ENCODE measurements at places on chromosomes 7 and 10.

DNA sequence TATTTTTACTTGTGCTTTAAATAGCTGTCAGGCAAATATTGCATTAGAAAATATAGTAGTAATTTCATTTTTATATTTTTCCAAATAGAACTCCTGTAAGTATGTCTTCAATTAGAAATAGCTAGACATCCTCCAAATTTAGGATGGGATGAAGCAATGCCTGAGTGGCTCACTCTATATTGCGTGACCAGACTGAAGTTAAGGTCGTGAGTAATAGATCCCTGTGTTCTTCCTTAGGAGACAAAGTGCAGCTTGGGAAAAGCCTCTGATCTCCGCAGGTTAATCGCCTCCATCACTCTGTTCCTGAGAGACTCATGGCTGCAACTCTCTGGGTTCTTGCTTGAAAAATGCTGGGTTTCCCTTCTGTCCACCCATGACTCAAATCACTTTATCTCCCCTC lies 484.8 kb upstream of the ANKRD30A start:
- no peak for DNase-seq

- DNase-seq = no peak
Measured at GRCh38 chr10:49620841-49621378, 7.1 kb downstream of the CHAT start.

DNA sequence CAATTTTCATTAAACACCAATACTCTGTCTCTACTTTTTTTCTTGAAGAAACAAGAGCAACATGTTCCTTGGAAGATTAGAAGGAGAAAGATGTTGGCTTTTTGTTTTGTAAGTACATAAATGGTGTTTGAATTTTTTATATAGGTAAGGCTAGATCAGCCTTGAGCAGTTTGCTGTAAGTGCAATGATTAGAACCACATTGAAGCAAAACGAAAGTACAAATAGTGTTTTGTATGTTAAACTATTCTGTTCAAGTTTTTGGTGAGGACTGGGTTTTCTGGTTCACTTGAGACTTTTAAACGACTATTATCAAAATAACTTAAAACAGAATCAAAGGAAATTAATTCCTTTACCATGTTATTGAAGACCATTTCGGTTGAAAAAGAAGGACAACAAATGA lies 162.9 kb upstream of the NRP1 start:
- no peak for DNase-seq

DNA sequence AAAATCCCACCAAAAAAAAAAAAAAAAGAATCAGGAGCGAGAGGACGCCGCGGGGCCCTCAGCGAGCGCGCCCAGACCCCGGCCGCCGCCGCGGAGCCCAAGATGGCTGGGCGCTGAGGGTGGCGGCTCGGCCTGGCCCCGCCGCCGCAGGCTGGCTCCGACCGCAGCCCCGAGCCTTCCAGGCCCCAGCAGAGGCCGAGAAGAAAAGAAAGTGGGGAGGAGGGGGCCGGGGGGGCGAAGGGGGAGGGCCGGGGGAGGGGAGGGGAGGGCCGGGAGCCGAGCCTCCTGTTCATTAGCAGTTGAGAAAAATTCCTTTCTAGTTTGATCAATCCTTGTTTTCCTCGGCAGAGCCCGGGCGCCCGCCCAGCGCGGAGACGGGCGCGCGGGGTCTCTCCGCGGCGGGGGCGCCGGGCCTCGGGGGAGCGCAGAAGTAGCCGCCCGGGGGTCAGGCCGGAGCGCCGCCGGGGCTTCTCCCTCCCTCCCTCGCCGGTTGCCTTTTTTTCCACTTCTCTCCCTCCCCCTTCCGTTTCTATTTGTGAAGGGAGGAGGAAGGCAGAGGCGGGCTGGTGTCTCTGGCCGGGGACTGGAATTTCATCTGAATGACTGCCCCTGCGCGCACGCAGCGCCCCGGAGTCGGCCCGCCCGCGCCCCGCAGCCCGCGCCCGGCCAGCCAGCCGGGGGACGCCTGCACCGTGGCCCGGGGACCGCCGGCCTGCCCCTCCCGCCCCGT lies 778 bp upstream of the TRIM8 start:
- DNase-seq = peak; percentile 57

DNA sequence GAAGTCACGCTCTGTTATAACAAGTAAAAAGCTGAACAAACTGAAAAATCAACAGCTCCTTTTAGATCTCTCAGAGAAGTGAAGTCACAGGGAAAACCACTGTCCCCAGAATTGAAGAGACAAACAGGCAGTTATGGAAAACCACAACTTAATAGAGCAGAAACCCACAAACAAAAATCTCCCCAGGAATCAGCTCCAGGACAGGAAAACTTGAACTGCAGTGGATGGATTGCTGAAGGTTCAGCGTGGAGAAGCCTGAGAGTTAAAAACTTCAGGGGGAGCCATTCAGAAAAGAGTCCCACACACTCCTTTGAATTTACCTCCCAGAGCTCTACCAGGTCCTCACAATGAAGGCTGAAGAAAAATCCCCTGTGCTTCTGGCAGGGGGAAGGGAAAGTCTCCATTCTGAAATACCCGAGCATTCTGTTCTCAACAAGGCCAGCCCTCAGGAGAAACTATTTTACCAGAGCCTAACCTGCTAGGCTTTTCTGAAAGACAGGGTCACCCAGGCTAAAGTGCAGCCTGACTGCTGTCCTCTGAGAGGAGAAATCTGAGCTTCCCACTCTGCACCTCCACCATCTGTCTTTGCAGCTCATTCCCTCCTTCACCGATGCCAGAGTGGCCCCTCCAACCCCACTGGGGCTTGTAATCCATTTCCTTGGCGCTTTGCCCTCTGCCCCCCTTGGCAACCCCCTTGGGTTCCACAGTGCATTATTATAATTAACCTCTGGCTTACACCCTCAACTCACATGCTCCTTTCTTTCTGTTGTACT lies 65.0 kb upstream of the CCNY start:
- no peak for DNase-seq

GRCh38 chr10:92993699-92994272 lies 66.8 kb upstream of the CYP26C1 start:
- no peak for DNase-seq

- DNase-seq = no peak
Measured at GRCh38 chr10:107379601-107380000, 215.1 kb upstream of the SORCS1 start.

DNA sequence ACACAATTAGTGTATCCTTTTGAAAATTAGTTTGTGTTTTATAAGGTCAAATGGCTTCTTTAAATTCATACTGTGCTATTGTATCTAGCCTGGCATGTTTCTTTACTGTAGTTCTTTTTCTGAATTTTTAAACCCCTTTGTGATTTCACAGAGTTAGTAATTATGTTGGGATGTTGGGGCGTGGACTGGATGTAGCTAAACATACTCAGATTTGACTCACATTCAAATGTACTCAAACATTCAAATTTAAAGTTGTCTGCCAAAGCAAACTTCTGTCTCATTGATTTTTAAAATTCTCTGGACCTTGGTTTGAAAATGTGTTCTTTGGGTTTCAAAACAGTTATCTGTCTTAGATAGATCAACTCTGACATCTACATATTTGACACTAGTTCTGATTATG lies 7.2 kb upstream of the NRP1 start:
- DNase-seq = no peak

- DNase-seq = no peak
Measured at GRCh38 chr7:117069379-117069778, 116.1 kb downstream of the ST7 start.

GRCh38 chr10:122307669-122308416 lies 36.7 kb downstream of the BTBD16 start:
- no peak for DNase-seq

Data from stimulated activated CD8-positive, alpha-beta memory T cell treated with anti-CD3 and anti-CD28 coated beads, Interleukin-2, amount 100 ng/mL, for 48 hours (primary cell).